ENCODE measurements at places on chromosomes 2 and 18.
A peak's percentile ranks its signal among the peaks of the same experiment; 100 is the strongest.

DNA sequence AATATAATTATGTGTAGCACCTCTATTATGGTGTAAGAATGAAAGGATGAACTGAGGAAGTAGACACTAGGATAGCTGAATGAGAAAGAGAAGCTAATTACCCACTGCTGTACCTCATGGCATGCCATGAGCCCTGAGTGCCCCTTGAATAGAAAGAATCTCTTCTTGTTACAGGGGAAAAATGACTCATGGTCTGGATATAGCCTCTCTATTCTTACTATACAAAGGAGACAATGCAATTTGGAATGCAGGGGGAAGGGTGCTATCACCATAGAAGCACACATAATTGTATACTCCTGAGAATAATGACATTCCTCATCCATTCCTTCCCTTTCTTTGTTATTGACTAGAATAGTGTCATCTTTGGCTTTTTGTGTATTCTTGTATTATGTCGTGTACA, 385.2 kb downstream of the CDH7 start:
- no peaks in the 10 kb centered on the region for H3K27me3 ChIP-seq
- H3K4me3 ChIP-seq: no peak overlapping the region
- H3K4me1 ChIP-seq: no peaks in the 10 kb centered on the region
- no peak for DNase-seq
- no peak overlapping the region for H3K27ac ChIP-seq

- no peaks in the 10 kb centered on the region for H3K36me3 ChIP-seq
- H3K27me3 ChIP-seq: no peaks in the 10 kb centered on the region
- no peaks in the 10 kb centered on the region for H3K4me1 ChIP-seq
- no peak overlapping the region for H3K27ac ChIP-seq
Observed at GRCh38 chr2:188601391-188601790, 309.7 kb downstream of the GULP1 start.

- peaks cover 59% of the 10 kb centered on the region for H3K4me1 ChIP-seq
- H3K36me3 ChIP-seq: peaks cover 34% of the 10 kb centered on the region
- no peaks in the 10 kb centered on the region for H3K27me3 ChIP-seq
- no peak for DNase-seq
- no peak overlapping the region for H3K4me3 ChIP-seq
Observed at GRCh38 chr2:96819876-96820511, 3.9 kb downstream of the CNNM3 start.

- DNase-seq: peak; percentile 45
- no peaks in the 10 kb centered on the region for H3K27me3 ChIP-seq
- H3K4me3 ChIP-seq: peak overlapping the region; percentile 66
- H3K36me3 ChIP-seq: no peaks in the 10 kb centered on the region
Observed at GRCh38 chr2:160492401-160493226, 993 bp downstream of the RBMS1 start.

DNA sequence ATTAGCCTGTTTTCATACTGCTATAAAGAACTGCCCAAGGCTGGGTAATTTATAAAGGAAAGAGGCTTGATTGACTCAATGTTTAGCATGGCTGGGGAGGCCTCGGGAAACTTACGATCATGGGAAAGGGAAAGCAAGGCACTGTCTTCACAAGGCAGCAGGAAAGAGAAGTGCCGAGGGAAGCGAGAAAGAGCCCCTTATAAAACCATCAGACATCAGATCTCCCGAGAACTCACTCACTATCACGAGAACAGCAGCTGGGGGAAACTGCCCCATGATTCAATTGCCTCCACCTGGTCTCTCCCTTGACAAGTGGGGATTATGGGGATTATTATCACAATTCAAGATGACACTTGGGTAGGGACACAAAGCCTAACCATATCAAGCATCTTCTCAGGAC, 23.3 kb downstream of the RHOB start:
- H3K4me3 ChIP-seq: no peak overlapping the region
- H3K27ac ChIP-seq: no peak overlapping the region
- no peaks in the 10 kb centered on the region for H3K36me3 ChIP-seq
- no peak for DNase-seq
- no peaks in the 10 kb centered on the region for H3K27me3 ChIP-seq
- H3K4me1 ChIP-seq: no peaks in the 10 kb centered on the region

DNA sequence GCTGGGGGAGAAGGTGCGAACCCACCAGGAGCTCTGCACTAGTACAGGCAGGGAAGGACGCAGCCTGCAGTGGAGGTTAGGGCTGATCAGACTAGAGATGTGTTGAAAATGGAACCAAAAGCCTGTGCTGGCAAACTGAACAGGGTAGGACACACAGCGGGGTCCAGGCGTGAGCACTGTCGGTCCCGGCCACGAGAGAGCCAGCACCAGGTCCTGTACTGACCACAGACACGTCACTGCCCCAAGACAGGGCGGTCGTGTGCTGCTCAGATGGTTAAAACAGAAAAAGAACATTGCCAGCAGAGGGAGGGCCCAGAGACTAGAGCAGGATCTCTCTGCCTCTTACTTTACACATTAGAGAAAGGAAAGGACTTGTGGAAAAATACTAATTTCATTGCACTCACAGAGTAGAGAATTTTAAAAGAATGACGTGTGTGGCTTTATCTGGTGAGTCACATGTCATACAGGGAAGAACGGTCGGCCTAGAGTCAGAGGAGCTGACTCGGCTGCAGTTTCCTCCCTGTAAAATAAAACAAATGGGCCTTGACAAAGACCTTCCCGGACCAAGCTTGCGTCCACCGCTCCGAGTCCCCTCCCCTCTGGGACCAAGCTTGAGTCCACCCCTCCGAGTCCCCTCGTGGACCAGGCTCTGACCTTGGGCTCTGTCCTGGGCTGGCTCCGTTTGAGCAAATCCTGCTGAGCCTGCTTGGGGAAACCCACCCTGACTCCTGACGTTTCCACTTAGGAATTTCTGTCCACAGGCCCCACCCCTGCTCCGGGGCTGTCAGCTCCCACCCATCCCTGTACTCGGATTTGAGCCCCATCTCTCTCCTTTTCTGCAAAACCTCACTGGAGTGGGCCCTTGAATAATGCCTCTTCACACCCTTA, 16.7 kb upstream of the ADI1 start:
- no peaks in the 10 kb centered on the region for H3K27me3 ChIP-seq
- H3K36me3 ChIP-seq: peaks cover 8% of the 10 kb centered on the region

DNA sequence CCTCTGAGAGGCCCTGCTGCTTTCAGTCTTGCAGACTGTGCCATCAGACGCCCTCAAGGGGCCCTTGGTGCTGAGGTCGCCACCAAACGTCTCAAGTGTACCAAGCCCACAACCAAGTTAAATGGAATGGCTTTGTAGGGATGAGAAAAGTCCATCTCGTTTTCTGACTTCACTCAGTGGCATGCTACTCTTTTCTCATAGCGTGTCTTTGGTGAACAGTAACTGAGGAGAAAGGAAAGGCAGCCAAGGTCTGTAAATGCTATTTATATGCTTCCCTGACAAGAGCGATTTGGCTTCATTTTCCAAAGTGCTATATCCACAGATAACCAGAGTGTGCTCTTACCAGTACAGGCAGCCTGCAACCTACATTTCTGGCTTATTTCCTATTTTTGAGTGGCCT, 123.0 kb downstream of the MTX2 start:
- no peak overlapping the region for H3K4me3 ChIP-seq
- H3K4me1 ChIP-seq: no peaks in the 10 kb centered on the region
- no peak for DNase-seq
- H3K27me3 ChIP-seq: peaks cover 5% of the 10 kb centered on the region
- H3K36me3 ChIP-seq: no peaks in the 10 kb centered on the region
- no peak overlapping the region for H3K27ac ChIP-seq

GRCh38 chr2:240600451-240600961, 14.0 kb downstream of the CAPN10 start:
- no peak overlapping the region for H3K4me3 ChIP-seq
- DNase-seq: no peak
- H3K36me3 ChIP-seq: peaks cover 40% of the 10 kb centered on the region

DNA sequence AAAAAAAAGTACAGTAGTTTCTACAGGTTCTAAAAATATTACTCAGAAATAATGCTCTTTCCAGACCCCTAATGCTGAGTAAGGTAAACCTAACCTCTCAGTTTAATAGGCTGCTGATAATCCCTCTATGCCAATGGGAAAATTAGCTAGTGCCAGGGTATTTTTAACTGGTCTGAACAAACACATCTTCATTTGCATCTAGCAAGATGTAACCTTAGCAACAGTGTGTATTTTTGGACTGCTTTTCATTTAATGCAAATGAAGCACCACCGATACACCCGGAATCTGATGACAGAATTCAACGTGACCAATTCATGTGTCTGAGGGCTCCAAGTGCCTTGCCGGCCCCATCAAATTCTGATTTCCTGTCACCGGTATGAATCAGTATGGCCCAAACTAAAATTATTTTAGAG, 47.4 kb upstream of the CYRIA start:
- no peaks in the 10 kb centered on the region for H3K27me3 ChIP-seq
- no peak overlapping the region for H3K4me3 ChIP-seq
- H3K36me3 ChIP-seq: no peaks in the 10 kb centered on the region
- DNase-seq: no peak
- no peak overlapping the region for H3K27ac ChIP-seq

GRCh38 chr2:107008843-107009242, 122.9 kb upstream of the ST6GAL2 start:
- no peaks in the 10 kb centered on the region for H3K36me3 ChIP-seq
- DNase-seq: no peak
- no peaks in the 10 kb centered on the region for H3K27me3 ChIP-seq
- no peak overlapping the region for H3K4me3 ChIP-seq

- H3K27me3 ChIP-seq: peaks cover 68% of the 10 kb centered on the region
- H3K36me3 ChIP-seq: no peaks in the 10 kb centered on the region
- H3K27ac ChIP-seq: no peak overlapping the region
- no peak overlapping the region for H3K4me3 ChIP-seq
- H3K4me1 ChIP-seq: peaks cover 19% of the 10 kb centered on the region
Observed at GRCh38 chr2:219522111-219523030, 8.1 kb downstream of the ASIC4 start.

DNA sequence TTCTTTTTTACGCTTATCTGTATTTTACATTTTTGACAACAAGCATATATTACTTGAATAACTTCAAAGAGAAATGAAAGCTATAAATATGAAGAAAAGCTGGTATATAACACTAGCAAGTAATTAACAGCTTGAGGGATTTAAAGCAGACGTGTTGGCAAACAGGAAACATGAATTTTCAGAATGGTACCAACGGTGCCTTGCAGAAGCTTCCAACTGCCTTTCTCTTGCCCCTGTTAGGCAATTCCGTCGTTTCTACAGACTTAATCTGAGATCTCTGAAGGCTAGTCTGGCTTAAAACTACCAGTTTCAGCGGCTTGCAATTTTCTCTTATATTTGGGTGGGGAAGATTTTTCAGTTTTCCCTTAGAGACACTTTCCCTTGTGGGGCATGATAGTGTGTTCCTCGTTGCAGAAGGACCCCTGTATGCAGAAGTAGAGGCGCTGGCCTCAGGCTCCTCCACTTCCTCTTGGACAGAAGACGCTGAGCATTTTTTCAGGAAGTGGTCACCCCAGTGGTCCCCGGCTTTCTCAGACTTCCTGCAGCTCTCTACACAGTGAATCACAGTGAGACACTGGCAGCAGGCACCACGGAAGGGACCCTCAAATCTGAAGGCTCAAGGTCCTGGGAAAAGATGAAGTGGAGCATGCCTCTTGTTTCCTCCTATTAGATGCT, 56.2 kb upstream of the SLC16A14 start:
- H3K27ac ChIP-seq: no peak overlapping the region
- DNase-seq: no peak
- no peak overlapping the region for H3K4me3 ChIP-seq
- H3K36me3 ChIP-seq: no peaks in the 10 kb centered on the region

- no peaks in the 10 kb centered on the region for H3K27me3 ChIP-seq
- no peak for DNase-seq
- H3K4me3 ChIP-seq: no peak overlapping the region
- no peak overlapping the region for H3K27ac ChIP-seq
- H3K4me1 ChIP-seq: no peaks in the 10 kb centered on the region
- H3K36me3 ChIP-seq: no peaks in the 10 kb centered on the region
Observed at GRCh38 chr2:152627351-152627957, 89.8 kb downstream of the PRPF40A start.

GRCh38 chr2:45373534-45373933, 237.5 kb downstream of the SRBD1 start:
- DNase-seq: no peak
- H3K4me3 ChIP-seq: no peak overlapping the region
- H3K36me3 ChIP-seq: no peaks in the 10 kb centered on the region
- H3K27me3 ChIP-seq: no peaks in the 10 kb centered on the region

GRCh38 chr2:169714699-169715098, 18.9 kb upstream of the KLHL23 start:
- no peak overlapping the region for H3K4me3 ChIP-seq
- H3K27ac ChIP-seq: no peak overlapping the region
- no peaks in the 10 kb centered on the region for H3K4me1 ChIP-seq
- H3K27me3 ChIP-seq: no peaks in the 10 kb centered on the region
- H3K36me3 ChIP-seq: no peaks in the 10 kb centered on the region

DNA sequence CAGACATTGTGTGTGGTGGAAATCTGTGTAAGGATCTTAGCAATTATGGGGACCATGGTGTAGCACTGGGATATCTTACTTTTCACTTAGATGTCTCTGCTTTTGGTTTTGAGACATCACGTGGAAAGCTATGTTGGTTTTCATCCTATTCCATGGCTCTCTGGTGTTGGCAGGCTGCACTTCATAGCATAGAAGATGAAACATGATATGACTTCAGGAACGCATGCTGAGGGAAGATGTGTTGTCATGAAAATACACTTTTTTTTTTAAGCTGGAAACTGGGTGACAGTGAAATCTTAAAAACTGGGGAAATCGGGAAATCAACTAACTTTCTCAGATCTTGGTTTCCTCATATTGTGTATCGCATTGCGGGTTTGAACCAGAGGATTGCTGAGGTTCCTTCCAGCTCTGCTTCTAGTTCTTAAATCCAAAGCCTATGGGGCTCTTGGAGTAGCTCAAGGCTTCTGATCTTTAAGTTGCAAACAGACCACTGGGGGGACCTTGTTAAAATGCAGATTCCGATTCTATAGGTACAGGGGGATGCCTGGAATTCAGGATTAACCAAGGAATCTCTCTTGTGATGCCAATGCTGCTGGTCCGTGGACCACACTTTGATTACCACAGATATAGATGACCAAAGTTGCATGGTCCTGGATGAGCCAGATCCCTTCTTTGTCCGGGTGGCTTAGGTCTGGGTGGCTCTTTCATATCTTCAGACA, 160.7 kb downstream of the SH3RF3 start:
- no peaks in the 10 kb centered on the region for H3K4me1 ChIP-seq
- no peak overlapping the region for H3K27ac ChIP-seq
- DNase-seq: no peak
- no peak overlapping the region for H3K4me3 ChIP-seq
- no peaks in the 10 kb centered on the region for H3K27me3 ChIP-seq

GRCh38 chr2:234514099-234514498, 17.2 kb upstream of the ARL4C start:
- no peaks in the 10 kb centered on the region for H3K4me1 ChIP-seq
- no peak overlapping the region for H3K4me3 ChIP-seq
- H3K27me3 ChIP-seq: no peaks in the 10 kb centered on the region

DNA sequence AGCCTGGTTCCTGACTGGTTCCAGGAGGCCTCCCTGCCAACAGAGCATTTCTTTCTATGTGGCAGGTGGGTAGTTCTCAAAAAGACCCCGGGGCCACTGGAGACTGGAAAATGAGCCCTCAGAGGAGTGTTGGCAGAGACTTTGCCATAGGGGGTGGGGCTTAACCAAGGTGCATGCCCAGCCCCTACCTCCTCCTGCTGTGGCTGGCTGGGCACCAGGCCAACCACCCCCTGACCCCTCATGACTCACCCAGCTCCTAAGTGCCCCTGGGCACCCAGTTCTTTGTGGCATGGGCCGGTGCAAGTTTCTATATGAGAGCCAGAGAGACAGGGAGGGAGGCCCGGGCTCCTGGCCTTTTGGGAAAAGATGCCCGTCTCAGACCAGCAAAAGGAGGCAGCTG, 98.2 kb upstream of the SMAD2 start:
- no peaks in the 10 kb centered on the region for H3K4me1 ChIP-seq
- H3K36me3 ChIP-seq: no peaks in the 10 kb centered on the region
- H3K4me3 ChIP-seq: no peak overlapping the region
- H3K27ac ChIP-seq: no peak overlapping the region

- DNase-seq: no peak
- H3K27ac ChIP-seq: no peak overlapping the region
- H3K27me3 ChIP-seq: peaks cover 12% of the 10 kb centered on the region
- H3K4me3 ChIP-seq: no peak overlapping the region
- H3K36me3 ChIP-seq: no peaks in the 10 kb centered on the region
Observed at GRCh38 chr2:176592216-176592615, 323.0 kb downstream of the MTX2 start.

Data from CD4-positive, alpha-beta T cell (primary cell).